Hematopoietic multipotent progenitor cell treated with erythropoietin and hydrocortisone succinate and interleukin-3 and kit ligand, for 6 days (in vitro differentiated cells): ENCODE measurements at places on chromosomes 7 and 10.

DNA sequence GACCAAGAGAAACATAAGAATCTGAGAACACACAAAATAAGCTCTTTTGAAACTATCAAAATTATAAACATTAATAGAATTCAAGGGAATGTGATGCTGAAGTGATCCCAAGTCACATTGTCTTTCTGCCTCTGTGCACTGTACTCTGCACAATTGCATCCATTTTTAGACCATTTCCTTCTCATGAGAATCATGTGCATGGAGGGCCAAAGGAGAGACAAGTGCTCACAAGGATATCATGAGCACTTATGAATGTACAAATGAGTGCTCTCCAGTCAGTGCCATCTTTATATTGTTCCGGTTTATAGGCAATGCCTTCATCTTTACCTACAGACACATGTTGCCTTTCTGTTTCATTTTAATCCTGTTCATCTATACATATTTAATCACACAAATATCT, 36.9 kb downstream of the MET start:
- no peak for DNase-seq

- DNase-seq, result no peak
Observed at GRCh38 chr7:137343281-137343841, at the start of gene PTN. Gene PTN (minus strand): TSS chr7:137343733. CDS start chr7:137254973, 88,760 bp downstream.

GRCh38 chr7:121529003-121529402, 132.9 kb upstream of the FAM3C start:
- DNase-seq, result no peak

GRCh38 chr7:65960351-65961074, 21.5 kb downstream of the GUSB start:
- no peak for DNase-seq

DNA sequence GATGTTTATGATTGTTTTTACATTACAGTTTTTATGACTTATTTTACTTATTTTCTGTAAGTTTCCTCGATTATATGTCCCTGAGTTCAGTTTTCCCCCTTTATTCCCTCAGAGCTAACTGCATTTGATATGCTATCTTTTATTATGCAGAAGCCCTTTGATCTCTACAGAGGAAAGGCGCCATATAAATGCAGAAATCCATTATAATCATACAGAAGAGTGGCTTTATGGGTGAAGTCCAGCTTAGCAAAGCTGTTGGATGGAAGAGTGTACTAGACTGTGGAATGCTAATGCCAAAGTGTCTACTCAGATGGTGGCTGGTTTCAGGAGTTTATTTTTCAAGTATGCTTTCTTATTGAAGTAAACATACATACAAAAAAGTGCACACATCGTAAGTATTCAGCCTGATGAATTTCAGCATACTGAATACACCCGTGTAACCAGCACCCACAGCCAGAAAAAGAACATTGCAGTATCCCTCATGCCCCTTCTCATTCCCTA, 258.4 kb upstream of the BMPER start:
- no peak for DNase-seq

- DNase-seq, result peak; percentile 72
Observed at GRCh38 chr10:19815731-19816410, 361 bp upstream of the PLXDC2 start.

- no peak for DNase-seq
Observed at GRCh38 chr7:140041659-140042385, 20.9 kb downstream of the PARP12 start.

GRCh38 chr10:117107238-117107637, 30.8 kb downstream of the VAX1 start:
- DNase-seq, result peak; percentile 16

- DNase-seq, result no peak
Observed at GRCh38 chr10:100894589-100895294, 18.0 kb upstream of the SLF2 start.

DNA sequence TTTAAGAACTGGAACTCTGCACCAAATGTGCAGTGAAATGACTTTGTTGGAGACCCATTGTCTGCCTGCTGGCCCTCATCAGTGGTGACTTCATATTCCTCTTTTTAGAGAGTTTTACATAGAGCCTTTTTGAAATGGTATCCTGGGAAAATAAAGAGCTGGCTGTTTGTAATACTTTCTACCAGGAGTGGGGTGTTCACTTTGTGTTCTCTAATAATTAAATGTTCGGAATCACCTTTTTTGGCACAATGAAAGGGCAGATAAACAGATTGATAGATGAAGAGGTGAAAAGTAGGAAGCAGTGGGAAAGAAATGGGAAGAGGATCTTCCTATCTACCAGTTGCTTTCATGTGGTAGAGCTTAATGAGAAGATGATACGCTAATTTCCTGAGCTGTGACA, 55.5 kb downstream of the PRPF18 start:
- no peak for DNase-seq

- DNase-seq, result peak; percentile 26
Observed at GRCh38 chr7:133015888-133016287, 66.0 kb downstream of the CHCHD3 start.

DNA sequence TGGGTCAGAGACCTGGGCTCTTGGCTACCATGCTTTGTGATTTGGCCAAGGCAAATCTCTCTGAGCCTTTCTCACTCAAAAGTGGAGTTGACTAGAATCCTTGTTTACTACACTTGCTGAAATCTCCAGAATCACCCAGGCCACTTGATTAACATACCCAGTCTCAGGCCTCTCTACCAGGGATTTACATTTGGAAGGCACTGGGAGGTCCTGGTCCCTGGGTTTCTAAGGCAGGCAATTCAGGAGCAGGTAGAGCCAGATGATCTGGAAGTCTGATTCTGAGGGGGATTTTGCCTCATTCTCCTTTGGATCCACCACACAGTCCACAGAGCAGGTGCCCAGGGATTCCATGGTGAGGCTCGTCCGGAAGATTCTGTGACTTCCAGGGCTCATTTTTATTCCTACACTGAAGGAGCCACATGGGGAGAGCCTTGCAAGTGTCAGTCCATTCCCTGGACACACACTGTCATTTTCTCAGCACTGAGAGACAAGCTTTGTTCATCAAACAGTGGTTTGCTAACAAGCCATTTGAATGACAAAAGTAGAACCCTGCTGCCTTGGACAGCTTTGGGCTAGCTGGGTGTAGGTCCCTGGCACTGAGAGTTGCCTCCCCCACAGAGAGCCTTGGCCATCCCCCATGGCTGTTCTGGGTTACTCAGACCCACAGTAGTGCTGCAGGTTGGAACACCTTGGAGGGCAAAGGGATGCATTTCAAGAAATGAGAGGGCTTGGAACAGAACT, 74.2 kb downstream of the NOC3L start:
- DNase-seq, result no peak

GRCh38 chr7:55534262-55534915, 37.9 kb downstream of the VOPP1 start:
- peak; percentile 44 for DNase-seq

DNA sequence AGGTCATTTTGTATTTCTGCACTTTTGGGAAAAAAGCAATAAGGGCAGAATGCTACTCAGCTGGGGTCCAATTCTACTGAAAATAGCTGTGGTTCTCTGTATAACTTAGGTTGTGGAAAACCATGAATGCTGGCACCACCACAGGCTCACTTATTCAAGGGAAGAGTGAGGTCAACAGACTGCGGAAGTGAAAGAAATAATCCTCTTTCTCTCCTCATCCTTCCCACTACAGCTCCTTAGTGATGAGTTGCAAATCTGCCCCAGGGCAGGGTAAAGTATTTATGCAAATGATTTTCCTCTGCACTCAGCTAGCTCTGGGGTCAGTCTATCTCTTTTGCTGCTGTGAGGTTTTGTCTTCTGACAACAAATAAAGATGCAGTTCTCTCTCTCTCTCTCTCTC, 74.1 kb upstream of the PTPRZ1 start:
- no peak for DNase-seq
